ENCODE measurements at places on chromosomes 12 and 14.

DNA sequence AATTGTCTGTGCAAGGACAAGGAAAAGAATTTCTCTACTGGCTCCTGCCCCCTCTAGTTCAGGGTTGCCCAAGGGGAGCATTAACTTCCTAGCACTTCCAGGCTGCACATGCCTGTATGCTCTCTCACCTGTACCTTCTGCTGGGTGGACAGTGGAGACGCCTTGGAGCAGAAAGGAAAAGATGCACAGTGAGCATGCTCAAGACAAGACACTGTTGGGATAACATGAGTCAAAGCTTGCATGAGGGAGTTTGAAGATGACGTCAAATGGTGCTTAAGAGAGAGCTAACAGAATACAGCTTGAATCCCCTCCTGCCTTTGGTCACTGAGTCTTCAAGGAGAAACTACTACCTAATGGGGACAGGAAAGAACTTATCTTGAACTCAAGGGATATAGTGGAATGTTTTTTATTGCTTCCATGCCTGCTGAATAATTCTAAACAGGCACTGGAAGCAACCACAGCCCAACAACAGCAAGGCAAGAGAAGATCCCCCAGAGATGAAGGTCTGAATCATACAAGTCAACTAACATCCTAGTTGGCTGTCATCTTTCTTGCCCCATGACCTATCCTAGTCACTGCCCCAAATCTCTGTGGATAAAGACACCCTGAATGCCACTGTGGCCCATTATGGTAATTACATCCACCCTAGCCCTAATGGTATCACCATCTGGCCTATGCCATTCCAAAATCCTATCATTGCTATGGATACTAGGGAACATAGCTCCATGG is 23.5 kb downstream of the RPS6KA5 start:
- no peak for DNase-seq

DNA sequence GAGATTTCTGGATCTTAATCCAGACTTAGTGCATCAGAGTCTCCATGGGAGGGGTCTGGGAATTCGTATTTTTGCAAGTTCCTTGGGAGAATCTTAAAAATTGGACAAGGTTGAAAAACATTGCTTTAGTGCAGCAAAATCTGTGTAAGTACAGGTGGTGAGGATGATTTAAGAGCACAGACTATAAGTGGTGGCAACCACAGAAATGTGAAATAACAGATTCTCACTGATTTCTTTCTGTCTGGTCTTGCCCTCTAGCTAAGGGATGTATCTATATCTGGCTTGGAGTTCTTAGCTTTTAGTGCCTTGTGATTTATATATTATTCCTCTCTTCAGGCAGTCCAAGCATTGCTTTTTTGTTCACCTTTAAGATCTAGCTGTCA is 116.2 kb downstream of the DIP2B start:
- no peak for DNase-seq

- no peak for DNase-seq
These were observed 137.2 kb upstream of the TRHDE start for GRCh38 chr12:72135021-72135301.

- DNase-seq, result peak; percentile 38
These were observed 1.5 kb downstream of the BLOC1S1 start for GRCh38 chr12:55717011-55718007.

GRCh38 chr12:121801595-121802484 is 2.0 kb upstream of the SETD1B start:
- DNase-seq, result no peak

DNA sequence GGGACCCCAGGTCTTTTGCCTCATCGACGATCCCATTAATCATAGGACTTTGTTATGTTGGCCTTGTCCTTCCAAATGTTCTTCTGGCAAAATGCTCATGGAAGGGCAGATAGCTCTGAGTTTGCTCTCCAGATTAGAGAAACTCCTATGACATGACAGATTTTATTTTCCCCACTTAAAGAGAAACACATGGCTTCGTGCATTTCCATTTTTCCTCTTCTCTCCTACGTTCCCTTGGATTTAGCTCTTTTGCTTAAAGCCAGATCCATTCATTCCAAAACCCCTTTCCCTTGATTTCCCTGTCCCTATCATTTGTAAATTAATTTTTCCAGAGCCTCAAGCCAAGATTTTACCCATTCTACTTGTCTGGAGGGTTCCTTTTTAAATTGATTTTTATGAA is 2.9 kb downstream of the PRIMA1 start:
- no peak for DNase-seq

DNA sequence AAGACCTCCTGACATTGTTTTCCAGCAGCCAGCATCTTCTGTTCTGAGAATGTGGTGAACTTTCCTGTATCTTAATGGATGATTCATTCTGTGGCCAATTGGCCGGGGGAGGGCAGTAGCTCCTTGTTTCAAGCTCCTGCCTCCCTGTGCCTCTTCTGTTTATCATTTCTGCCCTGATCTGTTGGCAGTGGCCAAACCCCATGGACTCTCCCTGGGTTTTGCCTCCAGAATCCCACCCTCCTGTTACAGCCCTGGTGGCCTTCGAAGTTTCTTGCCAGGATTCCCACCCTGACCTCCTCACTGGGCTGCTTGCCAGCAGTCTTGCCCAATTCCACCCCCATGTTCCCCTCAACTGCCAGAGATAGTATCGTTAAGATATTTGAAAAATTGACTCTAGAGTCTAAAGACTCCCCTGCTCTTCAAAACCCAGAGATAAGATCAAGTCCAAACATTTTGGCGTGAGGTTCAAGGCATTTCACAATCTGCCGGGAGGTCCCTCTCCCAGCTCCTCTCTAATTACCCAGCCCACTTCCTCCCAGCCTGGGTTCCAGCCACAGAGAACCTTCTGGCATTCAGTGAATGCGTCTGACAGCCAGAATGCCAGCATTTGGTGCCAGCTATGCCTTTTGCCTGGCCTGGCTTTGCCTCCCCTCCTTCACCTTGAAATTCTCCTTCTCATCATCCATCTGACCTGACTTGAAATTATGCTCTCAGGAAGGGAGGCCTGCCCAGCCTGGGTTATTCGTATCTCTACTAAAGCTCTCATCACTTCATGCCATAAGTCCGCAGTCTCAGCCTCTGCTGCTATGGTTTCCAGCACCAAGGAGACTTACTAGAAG is 37.7 kb upstream of the TXNRD1 start:
- no peak for DNase-seq

Data from activated CD4-positive, alpha-beta T cell treated with anti-CD3 and anti-CD28 coated beads, Interleukin-2, amount 50 U/mL, for 48 hours (primary cell).